ENCODE measurements at places on chromosomes 3 and 15. TPM values are rescaled to one million over a fixed set of nuclear protein-coding genes. Genes with fewer than 3 reads are reported as not detected.

The HRG gene
- polyA plus RNA-seq, result 3.5 TPM

The VIPR1 gene
- 3.2 TPM for polyA plus RNA-seq

The CCR8 gene
- polyA plus RNA-seq, result not detected

The MYD88 gene
- 28.2 TPM for polyA plus RNA-seq

The FBXO40 gene
- polyA plus RNA-seq, result not detected

The GPR156 gene
- 2.9 TPM for polyA plus RNA-seq

The CRYGS gene
- polyA plus RNA-seq, result 10.1 TPM

All from renal pelvis (tissue), 12 donors.